ENCODE measurements at places on chromosomes 1 and 21.

DNA sequence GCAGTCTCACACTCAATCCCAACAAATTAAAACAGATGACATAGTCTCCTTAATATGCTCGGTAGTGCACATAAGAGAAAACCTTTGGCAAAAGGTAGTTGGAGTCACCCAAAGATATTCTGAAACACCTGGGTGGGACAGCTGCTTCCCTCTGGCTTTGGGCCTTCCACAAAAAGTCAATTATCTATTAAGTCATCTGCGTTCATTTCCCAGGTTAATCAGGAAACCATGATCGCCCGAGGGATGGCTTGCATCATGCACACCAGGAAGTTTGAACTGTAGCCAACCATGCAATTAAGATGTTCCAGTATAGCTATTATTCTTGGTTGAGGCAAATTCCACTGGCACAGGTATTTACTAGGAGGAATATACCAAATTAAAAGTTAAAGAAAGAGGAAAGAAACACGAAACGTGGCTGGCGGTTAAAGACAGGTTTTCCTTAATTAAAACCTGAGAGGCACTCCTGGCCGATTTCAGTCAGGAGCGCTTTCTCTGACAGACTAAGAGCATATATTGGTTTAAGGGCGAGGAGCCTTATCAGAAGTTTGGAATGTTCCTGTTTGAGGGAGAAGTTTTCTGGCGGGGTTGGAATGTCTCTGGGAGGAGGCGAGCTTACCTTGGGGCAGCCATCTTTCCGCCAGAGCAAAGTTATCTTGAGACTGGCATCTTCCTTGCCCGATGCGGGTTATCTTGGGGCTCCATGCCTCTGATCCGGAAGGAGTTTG lies 19.9 kb downstream of the CLDN17 start:
- DNase-seq = peak; percentile 82

- DNase-seq = no peak
These were observed 1637.4 kb upstream of the PRMT6 start for GRCh38 chr1:105419030-105419429.

GRCh38 chr21:26795412-26795805 lies 49.8 kb downstream of the ADAMTS1 start:
- no peak for DNase-seq

- no peak for DNase-seq
These were observed 12.6 kb upstream of the SERINC2 start for GRCh38 chr1:31400393-31400792.

- DNase-seq = no peak
These were observed 67.9 kb upstream of the APOBEC4 start for GRCh38 chr1:183721041-183721440.

DNA sequence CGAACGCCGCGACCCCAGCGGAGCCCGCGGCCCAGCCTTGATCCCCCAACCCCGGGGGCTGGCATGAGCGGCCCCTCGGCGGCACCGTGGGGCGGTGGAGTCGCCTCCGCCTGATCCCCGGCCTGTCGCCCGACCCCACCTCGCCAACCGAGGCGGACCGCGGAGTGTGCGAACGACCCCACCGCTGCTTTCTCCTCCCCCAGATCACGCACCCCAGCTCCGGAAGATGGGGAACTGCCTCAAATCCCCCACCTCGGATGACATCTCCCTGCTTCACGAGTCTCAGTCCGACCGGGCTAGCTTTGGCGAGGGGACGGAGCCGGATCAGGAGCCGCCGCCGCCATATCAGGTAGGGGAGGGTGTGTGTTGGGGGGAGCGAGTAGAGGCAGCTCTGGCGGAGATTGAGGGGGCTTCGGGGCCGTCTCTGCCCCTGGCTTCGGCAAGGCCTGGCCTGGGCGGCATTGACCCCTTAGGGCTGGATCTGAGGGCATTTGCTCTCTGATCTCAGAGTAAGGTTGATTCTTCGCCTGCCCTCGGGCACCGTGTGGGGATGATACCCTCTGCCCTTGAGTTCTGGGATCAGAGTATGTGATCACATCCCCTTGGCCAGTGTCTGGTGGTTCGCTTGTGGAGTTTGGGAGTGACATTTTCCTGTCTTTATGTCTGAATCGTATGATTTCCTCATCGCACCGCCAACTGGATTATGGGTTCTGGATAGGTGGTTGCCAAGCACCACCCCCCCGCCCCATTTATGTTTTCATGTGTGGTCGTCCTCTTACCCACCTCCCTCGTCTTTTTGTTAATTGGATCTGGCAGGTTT lies 668 bp downstream of the RNF11 start:
- no peak for DNase-seq

- DNase-seq = no peak
These were observed 71.6 kb downstream of the COL24A1 start for GRCh38 chr1:86084998-86085397.

- no peak for DNase-seq
These were observed 154.6 kb downstream of the PCNX2 start for GRCh38 chr1:233140974-233141373.

DNA sequence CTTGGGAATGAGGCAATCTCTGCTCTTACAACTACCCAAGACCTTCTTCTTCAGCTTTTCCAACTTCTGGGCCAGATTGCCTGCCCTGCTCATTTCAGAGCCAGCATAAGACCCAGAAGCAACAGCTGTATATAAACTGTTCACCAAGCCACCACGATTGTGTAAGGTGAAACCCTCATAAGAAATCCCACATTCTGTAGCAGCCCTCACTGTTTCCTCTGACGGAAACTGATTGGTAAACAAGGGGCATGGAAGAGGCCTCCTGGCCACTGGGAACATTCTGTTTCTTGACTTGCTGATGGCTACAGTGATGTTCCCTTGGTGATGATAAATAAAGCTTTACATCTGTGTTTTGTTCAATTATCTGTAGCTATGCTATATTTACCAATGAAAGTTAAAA lies 39.7 kb upstream of the EXO1 start:
- DNase-seq = no peak
